ENCODE measurements at places on chromosomes 11 and 22.

- DNase-seq = no peak
Observed at GRCh38 chr22:47423266-47423665, 660.8 kb downstream of the TBC1D22A start.

DNA sequence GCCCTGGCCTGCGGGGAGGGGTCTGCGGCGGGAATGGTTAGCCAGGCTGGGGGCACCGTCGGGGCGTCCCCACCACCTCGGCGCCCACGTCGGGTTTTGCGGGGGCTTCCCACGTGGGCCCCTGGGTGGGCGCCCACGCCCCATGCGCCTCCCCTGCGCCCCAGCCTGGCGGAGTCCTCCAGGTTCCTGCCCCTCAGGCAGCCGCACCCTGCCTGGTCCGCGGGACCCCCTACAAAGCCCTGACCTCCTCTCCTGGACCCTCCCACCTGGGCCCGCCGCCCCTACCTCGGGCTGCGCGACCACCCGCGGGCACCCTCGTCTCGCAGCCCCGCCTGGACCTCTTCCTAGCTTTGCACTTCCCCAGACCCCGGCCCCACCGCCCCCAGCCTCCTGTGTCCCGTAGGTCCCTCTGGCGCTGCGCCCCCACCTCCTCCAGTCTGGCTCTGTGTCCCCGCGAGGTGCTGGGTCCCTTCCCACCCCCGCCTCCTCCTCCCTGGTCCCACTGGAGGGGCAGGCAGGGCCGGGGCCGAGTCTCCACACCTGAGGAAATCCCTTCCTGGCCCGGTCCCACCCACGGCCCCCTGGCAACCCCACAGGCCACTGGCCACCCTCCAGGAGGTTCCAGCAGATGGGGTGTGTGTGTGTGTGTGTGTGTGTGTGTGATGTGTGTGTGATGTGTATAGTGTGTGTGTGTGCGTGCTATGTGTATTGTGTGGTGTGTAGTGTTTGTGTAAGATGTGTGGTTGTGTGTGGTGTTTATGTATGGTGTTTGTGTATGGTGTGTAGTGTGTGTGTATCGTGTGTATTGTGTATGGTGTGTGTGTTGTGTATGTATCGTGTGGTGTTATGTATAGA is 11.8 kb downstream of the PIM3 start:
- no peak for DNase-seq

- DNase-seq = no peak
Observed at GRCh38 chr22:47370448-47371262, 608.2 kb downstream of the TBC1D22A start.

DNA sequence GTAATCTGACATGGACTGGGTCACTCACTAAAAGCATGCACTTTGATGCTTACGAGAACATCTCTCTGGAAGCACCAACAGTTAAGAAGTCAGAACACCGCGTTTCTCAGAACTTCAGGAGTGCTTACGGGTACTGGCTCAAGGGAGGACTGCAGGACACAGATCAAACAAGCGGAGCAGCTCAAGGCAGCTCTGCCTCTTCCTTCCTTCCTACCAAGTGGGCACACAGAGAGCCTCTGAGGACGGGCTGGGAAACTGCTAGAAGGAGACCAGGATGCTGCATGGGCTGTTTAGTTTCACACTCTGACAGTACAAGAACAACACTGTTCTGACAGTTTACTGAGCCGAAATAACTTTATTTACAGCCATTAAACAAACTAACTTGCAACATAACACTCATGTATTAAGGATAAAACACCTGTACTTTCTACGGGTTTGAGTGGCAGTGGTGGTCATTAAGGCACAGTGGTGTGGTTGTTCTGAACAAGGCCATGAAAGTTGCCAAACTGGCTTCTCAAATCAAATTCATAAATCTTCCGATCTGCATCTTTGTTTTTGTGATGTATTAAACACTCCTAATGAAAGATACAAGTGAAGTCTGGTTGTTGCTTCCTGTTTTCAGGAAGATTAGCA is 37.5 kb downstream of the ARFGAP3 start:
- no peak for DNase-seq

DNA sequence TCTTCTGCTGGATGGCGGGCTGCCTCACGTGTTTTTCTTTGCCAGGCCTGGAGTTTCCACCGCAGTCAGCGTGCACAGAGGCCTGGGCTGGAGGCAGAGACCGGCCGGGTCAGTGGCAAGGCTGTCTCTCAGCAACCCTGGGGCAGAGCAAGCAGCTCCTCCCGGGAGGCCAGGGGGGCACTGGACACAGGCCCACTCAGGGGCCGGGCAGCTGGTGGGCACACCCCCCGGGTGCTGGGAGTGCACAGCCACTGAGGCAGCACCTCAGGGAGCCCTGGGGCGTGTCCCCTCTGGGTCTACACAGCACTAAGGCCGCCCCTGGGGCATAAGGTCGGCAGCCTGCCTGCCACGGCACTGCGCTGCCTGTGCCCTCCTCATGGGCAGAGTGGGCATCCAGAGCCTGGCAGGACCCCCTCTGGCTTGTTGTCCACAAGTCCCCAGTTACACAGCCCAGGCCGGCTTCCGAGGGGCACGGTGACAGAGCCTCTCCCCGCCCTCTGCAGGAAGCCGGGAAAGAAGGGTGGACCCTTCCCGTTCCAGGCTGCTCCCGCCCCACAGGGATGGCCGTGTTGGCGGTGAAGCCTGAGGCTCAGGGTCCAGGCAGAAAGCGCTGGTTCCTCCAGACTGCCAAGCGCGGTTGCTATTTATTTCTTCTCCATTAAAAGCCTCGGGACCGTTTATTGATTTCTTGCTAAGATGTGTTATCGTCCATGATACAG is 18.5 kb upstream of the TH start:
- no peak for DNase-seq

DNA sequence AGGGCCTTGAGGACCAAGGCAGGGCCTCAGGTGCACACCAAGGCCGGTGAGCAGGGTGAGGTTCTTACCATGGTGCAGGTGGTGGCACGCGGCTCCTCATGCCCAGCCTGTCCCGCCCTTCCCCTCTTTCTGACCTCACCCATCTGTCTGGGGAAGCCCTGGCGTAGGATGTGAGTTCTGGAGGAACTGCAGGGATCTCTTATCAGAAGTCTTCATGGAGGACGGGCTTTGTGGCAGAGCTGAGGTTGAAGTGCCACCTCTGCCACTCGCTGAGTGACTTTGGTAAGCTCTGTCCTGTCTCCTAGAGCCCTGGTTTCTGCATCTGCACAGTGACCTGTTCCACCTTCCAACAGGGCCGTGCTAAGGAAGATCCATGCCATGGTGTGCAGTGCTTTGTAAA is 49.1 kb downstream of the LRRC32 start:
- no peak for DNase-seq

DNA sequence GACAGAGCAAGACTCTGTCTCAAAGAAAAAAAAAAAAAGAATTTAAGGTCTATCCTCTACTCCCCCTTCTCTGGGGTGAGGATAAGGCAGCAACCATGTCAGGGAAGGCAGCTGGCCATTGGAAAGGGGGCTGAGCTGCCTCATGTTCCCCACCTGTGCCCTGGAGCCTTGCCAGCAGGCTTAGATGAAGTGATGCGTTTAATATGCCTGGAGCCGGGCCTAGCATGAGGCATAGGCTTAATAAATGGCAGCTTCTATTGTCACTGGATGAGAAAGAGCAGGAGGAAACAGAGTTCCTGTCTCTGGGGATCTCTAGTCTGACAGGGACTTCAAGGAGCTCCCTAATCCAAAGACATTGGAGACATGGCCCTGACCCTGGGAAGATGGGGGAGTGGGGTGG is 3.2 kb upstream of the KCNE3 start:
- DNase-seq = peak; percentile 63

DNA sequence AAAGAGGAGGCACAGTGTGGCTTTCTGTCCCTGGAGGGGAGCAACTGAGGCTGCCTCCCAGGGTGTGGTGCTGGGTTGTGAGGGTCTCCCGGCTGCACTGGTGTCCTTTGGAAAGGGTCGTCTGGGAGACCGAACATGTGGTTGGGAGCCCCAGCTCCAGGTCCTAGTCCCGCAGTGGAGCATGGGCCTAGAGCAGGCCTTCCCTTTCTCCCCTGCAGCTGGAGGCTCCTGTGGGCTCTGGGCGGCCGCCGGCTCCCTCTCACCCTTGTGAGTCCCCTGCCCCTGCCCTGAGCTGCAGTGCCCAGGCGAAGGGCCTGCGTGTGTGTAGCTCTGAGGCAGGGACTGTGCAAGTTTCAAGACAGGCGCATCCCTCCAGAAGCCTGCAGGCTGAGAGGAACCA is 1492.7 kb downstream of the BRD1 start:
- no peak for DNase-seq
